Activated T-helper 1 cell treated with Interleukin-2 at 50 U/mL for 16 hours (primary cell): ENCODE measurements at places on chromosomes 11 and 22.

GRCh38 chr11:21295508-21295907 is 626.1 kb downstream of the NELL1 start:
- DNase-seq = no peak

DNA sequence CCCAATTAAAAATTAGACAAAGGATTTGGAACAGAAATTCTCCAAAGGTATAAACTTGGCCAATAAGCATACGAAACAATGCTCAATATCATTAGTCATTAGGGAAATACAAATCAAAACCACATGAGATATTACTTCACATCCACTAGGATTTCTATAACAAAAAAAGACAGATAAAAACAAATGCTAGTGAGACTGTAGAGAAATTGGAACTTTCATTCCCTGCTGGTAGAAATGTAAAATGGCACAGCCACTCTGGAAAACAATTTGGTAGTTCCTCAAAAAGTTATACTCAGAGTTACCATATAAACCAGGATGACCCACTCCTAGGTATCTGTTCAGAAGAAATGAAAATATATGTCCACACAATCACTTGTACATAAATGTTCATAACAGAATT is 71.6 kb downstream of the RPL27A start:
- no peak for DNase-seq

- DNase-seq = no peak
Measured at GRCh38 chr22:41770715-41771468, 29.6 kb upstream of the CCDC134 start.

DNA sequence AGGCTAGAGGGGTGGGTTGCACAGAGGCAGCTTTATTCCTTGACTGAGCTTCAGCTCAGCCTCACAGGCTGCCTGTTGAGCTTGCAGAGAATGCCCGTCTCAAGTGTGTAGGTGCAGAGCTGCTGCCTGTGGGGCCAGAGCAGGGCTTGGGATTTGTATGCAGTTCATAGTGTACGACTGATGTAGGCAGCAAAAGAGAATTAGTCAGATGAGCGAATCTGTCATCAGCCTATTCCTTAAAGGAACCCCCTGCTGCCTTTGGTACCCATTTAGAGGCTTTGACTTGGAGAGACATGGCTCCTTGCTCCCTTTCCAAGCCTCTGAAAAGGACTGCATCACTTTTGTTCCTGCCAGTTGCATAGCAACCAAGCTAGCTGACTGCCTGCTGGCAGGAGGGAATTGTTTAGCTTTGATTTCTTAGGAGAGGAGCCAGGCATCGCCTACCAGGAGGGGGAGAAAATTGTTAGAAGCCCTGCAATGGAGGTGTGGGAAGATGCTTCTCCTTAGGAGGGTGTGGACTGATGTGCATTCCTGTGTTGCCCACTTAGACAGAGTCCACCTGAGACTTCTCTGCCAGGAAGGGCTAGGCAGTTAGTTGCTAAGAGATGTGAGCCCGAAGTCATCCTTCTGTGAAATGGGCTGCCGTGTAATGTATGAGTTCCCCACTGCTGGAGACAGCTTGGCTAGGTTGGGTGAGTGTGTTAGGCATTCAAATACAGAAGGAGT is 10.9 kb downstream of the ACO2 start:
- DNase-seq = no peak

GRCh38 chr22:23278883-23279675 is 98.8 kb downstream of the BCR start:
- DNase-seq = no peak

- no peak for DNase-seq
Measured at GRCh38 chr11:100545970-100546369, 141.1 kb upstream of the ARHGAP42 start.

DNA sequence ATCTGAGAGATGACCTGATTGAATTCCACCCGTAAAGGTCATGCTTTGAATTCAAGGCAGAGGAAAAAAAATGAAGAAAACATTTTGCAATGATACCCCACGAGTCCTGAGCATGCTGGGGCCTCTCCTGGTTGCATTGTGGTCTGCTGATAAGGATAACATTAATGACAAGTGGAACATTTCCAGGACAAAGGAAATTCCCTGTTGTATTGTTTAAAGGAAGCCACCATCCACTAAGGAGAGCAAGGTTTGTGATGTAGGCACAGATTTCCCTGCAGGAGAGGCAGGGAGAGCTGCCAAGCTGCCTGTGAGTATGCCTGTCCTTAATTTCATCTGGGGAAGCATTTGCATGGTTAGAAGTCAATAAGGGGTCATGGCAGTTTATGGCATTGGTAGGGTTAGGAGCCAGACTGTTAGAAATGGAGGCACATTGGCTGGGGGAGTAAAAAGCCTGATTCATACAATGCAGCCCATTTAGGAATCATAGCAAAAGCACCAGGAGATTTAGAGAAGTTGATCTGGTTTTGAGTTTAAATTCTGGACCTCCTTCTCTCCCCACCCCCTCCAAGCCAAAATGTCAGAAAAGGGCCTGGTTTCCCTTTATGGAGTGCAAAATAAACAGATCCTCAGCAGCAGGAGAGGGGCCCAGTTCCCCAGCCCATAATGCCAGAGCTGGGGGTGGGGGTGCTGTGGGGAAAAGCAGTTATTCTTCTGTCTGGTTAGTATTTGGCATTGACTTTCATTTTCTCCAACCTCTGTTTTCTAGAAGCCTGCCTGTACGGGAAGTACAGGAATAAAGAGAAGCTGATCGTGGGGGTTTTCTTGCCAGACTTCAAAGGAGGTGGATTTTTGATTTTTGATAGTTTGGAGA is 22.1 kb downstream of the FLI1 start:
- DNase-seq = no peak

DNA sequence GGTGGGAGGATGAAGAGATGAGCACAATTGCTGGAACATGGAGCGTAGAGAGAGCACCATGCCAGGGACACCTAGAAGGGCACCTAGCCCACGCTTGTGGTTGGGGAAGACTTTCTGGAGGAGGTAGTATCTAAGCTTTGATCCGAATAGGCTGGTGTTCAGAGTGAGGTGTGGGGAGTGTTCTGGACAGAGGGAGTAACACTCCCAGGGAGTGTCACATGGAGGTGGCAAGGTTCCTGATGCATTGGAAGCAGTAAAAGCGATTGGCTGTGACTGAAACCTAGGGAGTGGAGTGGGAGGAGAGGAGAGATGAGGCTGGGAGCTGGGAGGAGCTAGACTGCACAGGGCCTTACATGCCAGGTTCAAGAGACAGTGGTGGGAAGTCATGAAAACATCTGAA is 188.0 kb upstream of the NCAM1 start:
- no peak for DNase-seq

DNA sequence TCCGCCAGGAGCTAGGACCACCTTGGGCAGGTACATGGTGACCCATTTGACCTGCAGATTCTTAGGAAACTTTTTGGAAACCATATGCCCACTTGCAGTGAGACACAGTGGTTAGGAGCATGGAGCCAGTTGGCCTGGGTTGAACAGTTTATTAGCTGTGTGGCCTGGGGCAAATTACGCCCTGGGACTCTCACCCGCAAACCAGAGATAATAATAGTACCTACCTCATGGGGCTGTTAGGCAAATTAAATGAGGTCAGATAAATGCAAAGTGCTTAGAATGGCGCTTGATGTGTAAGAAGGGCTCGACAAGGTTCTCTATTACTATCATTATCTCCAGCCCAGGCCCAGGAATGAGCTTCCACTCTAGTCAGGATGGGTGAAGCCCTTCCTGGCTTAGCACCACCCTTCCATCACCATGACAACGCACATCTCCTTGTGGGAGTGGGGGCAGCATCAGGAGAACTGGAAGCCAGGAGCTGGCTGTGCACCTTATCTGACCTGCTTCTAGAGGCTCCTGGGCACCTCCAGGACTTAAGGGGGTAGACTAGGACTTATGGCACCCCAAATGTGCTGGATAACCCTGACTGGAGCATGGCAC is 5.1 kb downstream of the SYT12 start:
- no peak for DNase-seq

GRCh38 chr11:95671768-95672167 is 117.8 kb downstream of the FAM76B start:
- no peak for DNase-seq

GRCh38 chr11:63427971-63428508 is 58.5 kb downstream of the SLC22A9 start:
- DNase-seq = no peak

GRCh38 chr11:40328890-40329614 is 1130.4 kb downstream of the LRRC4C start:
- no peak for DNase-seq

- no peak for DNase-seq
Measured at GRCh38 chr11:103465555-103466140, 356.4 kb downstream of the DYNC2H1 start.

GRCh38 chr22:25668437-25668836 is 73.6 kb upstream of the MYO18B start:
- DNase-seq = no peak

DNA sequence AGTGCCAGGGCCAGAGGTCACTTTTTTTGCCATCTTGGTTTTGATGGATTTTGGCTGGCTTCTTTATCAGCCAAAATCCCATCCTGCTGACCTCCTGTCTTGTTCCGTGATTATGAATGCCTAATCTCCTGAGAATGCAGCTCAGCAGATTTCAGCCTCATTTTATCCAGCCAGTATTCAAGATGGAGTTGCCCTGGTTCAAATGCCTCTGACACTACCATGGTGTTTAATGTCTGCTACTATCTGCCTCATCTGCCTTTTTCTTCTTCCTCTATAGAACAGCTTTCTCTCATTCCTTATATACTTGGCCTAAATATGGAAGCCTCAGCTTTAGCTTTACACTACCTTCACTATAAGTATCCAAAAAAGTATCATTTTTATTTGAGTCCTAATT is 50.7 kb downstream of the ACER3 start:
- no peak for DNase-seq

GRCh38 chr11:130523609-130524008 is 75.2 kb downstream of the ADAMTS15 start:
- DNase-seq = no peak

DNA sequence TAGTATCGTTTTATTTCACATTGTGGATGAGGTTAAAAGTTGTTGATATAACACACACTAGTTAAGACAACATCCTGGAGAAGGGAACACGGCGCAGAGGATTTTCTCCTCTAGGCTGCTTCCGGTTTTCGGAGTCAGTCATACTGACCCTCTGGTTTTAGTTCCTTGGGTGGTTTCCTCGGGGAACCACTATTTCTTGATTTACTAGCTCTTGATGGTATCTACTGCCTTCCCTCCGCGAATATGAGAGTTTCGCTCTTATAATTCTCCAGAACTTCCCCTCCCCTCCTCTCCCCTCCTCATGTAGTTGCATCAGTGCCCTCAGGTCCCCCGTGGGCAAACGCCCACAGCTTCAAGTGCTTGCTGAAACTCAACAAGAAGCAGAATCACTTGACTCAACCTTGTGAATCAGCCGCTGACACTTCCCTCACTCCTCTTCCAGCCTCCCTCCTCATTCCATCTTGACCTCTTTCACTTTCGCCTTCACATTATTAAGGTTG is 15.9 kb upstream of the APOBEC3A start:
- no peak for DNase-seq

- no peak for DNase-seq
Measured at GRCh38 chr22:36368359-36368983, 19.3 kb downstream of the MYH9 start.

DNA sequence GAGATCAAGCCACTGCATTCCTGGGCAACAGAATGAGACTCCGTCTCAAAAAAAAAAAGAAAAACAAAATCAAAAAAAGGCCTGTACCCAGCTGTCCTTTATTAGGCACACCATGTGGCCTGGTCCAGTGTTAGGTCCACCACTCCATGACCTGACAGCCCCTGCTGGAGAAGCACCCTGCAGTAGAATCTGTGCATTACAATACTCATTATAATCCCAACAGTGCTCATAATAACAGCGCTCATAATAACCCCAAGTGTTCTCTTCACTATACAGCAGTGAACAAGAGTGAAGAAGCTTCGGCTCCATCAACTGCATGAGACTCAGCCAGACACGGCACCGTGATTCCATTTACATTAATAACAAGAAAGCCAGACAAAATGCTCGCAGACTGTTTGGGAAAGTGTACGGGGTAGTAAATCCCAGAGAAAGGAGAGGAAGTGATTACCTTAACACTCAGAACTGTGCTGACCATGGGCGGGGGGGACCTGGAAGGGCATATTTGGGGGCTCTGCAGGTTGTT is 8.9 kb upstream of the EHD1 start:
- no peak for DNase-seq

- DNase-seq = no peak
Measured at GRCh38 chr11:62652161-62653006, 718 bp downstream of the INTS5 start.

GRCh38 chr11:86632499-86633269 is 39.7 kb downstream of the ME3 start:
- DNase-seq = no peak

DNA sequence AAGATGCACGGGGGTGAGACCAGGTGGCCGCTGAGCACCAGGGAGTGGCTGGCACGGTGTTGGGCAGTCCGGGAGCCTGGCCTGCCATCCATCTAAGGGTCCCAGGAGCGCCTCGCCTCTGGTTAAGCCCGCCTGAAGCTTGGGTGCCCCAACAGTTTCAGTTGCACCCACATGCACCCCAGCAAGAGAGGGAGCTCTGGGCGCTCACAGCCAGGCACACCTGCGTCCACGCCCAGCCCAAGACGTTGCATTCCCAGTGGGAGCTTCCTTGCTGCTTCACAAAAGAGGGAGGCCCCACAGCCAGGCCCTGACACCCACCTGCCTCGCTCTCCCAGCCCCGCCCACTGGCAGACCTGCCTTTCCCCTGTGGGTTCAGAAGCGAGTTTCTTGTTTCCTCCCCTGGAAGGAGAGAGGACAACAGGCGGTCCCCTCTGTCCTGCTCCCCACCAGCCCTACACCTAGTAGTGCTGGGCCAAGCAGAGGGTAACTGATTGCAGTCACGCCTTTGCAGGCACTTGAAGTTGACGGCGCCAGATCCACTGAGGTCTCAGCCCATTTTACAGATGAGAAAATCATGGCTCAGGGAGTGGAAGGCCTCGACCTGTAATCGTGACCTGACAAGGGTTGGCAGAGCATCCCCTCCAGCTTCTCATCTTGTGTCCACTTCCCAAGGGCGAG is 35.4 kb downstream of the OSBPL5 start:
- DNase-seq = no peak

GRCh38 chr11:1762537-1763302 is 1.0 kb downstream of the CTSD start:
- DNase-seq = no peak

DNA sequence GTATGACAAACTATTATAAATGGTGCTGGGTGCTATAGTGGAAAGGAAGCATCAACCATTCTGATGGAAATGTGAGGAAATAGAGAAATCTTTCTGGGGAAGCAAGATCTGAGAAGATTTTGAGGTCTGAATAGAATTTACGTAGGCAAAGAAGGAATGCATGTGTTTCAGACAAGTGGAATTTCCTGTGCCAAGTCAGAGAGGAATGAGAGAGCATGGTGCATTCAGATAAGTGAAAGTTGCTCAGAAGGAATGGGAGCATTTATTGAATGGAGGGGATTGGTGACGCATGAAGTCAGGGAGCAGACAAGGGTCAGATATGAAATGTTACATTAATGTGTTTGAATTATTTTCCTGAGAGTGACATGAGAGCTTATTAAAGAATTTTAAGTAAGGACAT is 725.5 kb downstream of the METTL15 start:
- DNase-seq = no peak

GRCh38 chr11:110362971-110363509 is 66.6 kb upstream of the RDX start:
- DNase-seq = no peak

- no peak for DNase-seq
Measured at GRCh38 chr22:20799449-20799848, 25.5 kb downstream of the SERPIND1 start.

- no peak for DNase-seq
Measured at GRCh38 chr11:9796854-9797253, 133.0 kb downstream of the SWAP70 start.

GRCh38 chr11:47188259-47188658 is 2.0 kb upstream of the PACSIN3 start:
- DNase-seq = no peak

- no peak for DNase-seq
Measured at GRCh38 chr11:132035766-132036165, 665.4 kb downstream of the NTM start.
